ENCODE measurements at places on chromosomes 7 and 10.

GRCh38 chr10:62457598-62457997, 83.4 kb downstream of the ZNF365 start:
- DNase-seq = no peak

GRCh38 chr7:157470701-157471131, 133.9 kb downstream of the DNAJB6 start:
- DNase-seq = no peak

DNA sequence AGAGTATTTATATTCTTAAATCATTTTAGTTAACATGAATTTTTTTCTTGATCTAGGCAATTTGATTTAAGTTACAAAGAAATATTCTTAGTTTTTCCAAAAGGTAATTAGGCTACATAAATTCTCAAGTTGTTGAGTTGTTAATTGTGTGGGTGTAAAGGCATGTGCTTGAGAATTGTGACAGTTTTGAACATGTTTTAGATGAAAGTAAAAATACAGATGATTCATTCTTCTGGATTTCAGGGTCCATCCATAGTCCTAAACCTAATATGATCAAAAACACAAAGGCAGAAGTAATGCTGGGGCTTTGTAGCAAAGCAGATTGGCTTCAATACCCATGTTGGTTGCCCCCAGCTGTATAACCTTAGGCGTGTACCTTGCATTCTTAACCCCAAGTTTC, 127.9 kb downstream of the CPED1 start:
- DNase-seq = no peak

GRCh38 chr7:107069457-107069856, 25.0 kb downstream of the PRKAR2B start:
- DNase-seq = no peak

DNA sequence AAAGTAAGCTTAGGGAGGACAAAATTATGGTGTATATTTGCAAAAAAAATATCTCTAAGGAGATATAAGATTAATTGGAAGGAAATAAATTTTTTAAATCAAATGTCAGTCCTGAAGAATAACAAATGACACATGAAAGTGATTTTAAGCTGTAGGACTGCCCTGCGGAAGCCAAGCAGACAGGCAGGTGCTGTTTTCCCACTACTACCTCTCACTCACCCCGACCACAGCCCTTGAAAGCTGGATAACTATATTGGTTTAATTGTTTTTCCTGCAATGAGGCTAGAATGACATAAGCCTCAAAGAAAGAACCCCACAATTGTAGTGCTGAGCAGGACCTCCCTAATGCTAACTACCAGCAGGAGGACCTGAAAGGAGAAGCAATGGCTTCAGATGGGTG, 68.6 kb upstream of the VIPR2 start:
- DNase-seq = no peak

DNA sequence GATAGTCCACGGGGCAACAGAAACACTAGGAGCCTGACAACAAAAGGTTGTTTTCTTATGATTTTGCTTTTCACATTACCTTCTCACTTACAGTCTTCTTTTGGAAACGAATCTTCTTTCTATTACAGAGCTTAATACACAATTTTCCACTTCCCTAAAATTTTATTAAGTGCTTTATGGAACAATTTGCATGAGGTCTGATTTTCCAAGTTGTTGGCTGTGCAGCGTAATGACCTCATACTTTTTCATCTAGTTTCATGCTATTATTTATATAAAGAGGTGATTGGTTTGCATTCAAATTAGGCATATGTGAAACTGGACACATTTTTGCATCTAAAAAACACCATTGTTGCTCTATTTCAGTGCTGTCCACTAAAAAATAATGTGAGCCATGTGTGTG, 76.7 kb downstream of the CFAP58 start:
- DNase-seq = no peak

- DNase-seq = no peak
These were observed 27.1 kb downstream of the FOXK1 start for GRCh38 chr7:4709187-4709586.

- no peak for DNase-seq
These were observed 77.1 kb downstream of the SVIL start for GRCh38 chr10:29557665-29558064.

Data from NCI-H1436 (cell line).